Adrenal gland (tissue), 19 donors: ENCODE measurements at places on chromosomes 16 and 17. TPM values are rescaled to one million over a fixed set of nuclear protein-coding genes. Genes with fewer than 3 reads are reported as not detected.
A peak's percentile ranks its signal among the peaks of the same experiment; 100 is the strongest.

SMURF2 gene
- total RNA-seq = 27.5 TPM

- no peak for DNase-seq
These were observed 1389.6 kb downstream of the CDH8 start for GRCh38 chr16:60646631-60647030.

DNA sequence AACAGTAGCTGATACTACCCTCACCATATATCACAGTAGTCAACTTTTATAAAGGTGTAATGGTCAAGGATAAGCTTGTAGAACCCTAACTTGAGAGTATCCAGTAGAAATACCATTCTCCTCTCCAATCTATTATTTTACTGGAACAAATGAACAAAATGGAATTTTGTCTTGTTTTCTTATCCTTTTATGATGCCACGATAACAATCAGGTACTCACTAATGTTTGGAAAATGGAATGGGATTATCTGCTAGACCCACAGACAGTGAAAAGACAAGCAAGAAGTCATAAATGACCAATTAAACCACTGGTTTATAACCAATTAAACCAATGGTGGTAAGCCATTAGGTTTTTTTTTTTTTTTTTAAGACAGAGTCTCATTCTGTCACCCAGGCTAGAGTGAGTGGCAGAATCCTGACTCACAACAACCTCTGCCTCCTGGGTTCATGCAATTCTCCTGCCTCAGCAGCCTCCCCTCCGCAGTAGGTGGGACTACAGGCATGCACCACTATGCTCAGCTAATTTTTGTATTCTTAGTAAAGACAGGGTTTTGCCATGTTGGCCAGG, 10.4 kb downstream of the GPATCH8 start:
- no peak for DNase-seq

DNA sequence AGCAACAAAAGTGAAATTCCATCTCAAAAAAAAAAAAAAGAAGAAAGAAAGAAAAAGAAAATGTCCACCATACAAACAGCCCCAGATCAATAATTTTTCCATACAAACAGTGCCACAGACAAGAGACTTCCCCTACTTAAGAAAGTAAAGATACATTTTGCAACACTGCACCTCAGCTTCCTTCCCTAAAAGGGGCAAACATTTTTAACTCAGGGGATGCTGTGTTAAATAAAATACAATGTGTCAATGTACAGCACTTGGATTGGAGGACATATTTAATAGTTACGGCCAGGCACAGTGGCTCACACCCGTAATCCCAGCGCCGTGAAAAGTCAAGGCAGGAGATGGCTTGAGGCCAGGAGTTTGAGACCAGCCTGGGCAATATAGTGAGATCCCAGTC, 22.3 kb downstream of the MYH11 start:
- no peak for DNase-seq

- DNase-seq = no peak
These were observed 129.1 kb upstream of the CHMP6 start for GRCh38 chr17:80862481-80862961.

DNA sequence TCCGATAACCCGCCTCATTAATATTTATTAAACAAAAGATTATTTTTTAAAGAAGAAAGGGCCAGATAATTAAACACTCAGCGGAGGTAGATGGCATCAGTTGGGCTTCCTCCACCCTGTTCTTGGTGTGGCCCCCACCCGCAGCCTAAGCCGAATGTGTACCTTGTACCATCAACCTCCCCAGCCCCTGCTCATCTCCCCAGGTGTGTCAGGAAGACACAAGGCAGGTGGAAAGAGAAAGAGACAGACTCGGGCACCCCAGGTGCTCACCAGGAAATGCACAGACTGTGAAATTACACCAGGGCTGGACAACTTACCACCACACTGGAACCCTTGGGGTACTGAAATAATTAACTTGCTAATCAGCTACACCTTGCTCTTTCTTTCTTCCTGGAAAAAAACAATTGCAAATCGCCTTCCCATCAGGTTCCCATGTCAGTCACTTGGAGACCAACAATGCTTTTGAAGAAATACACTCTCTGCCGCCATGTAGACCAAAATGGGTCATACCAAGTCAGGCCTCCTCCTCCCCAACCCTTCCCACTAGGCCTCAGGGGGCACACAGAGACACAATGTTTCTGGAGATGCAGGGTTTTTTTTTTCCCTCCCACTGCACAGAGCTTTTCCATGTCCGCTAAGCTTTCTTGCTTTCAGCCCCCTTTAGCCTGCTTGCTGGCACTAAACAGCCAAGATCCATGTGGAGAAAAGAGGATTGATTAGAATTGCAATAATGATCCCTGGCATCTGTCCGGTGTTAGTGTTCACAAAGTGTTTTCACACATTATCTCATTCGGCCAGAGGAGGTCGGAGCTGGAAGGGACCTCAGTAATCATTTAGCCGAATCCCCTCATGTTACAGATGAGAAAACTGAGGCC, 8.6 kb upstream of the LHX1 start:
- no peak for DNase-seq

KRTAP4-9 gene
- total RNA-seq = not detected

WNK4 gene
- total RNA-seq = 0.22 TPM

DNA sequence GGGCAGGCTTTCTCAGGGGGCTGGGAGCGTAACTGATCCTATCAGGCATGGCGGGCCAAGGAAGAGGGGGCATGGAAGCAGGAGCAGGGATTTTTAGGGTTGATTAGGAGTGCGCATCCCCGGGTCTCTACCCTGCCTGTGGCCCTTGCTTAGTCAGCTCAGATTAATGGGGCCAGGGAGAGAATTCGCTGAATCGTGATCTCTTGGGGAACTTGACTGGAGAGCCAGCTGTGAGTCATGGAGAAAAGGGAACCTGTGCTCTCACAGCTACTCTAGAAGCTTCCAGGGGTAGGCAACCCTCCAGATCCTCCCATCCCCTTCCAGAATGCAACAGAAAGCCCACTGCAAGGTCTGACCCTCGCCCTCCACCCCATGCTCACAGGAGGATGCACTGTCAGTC, 3.6 kb downstream of the FOXN1 start:
- DNase-seq = peak; percentile 13

PABPN1L gene
- not detected for total RNA-seq

CDH1 gene
- not detected for total RNA-seq

DNA sequence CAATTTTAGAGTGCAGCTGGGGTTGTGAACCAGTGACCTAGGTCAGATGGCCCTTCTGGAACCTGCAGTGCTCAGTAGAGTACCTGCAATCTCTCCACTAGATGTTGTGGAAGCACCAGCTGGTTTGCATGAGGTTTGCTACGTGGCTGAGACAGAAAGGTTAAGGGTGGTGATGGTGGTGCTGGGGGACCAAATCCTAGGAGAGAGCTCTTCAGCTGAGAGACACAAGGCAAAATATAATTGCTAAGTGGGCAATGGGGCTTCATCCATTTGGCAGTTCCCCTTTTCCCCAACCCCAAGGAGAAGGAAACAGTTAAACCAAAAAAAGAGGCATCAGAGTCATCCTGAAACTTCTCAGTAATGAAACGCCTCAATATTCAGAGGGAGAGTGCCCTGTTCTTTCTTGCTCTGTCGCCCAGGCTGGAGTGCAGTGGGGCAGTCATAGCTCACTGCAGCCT, 13.9 kb downstream of the ITPRIPL2 start:
- no peak for DNase-seq

- DNase-seq = peak; percentile 89
These were observed 20.0 kb downstream of the ST6GALNAC1 start for GRCh38 chr17:76623271-76624146.

DNA sequence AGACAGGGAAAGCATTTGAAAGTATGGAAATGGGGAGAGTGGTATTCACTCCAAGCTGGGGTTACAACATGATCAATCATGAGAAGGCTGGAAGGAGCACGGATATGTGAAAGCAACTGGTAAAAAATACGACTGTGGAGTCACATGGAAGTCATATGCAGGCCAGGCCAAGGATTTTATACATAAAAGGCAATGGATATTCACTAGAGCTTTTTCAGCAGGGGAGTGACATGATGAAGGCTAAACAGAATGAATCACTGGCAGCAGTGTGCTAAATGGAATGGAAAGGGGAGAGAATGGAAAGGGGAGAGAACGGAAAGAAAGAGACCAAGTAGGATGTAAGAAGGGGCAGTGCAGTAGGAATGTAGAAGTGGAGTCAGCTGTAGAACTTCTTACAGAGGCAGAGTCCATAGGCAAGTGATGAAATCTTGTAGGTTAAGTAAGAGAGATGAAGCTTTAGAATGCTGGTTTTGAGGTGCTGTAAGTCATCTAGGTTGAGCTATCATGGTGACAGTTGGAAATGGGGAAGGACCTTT, 13.0 kb upstream of the NETO2 start:
- no peak for DNase-seq

GRCh38 chr16:10951026-10951425, 6.7 kb downstream of the CLEC16A start:
- no peak for DNase-seq

CTF1 gene
- total RNA-seq = 3.4 TPM
